Sigmoid colon (tissue), 7 donors: ENCODE measurements at places on chromosomes 13 and 19.
A peak's percentile ranks its signal among the peaks of the same experiment; 100 is the strongest.

DNA sequence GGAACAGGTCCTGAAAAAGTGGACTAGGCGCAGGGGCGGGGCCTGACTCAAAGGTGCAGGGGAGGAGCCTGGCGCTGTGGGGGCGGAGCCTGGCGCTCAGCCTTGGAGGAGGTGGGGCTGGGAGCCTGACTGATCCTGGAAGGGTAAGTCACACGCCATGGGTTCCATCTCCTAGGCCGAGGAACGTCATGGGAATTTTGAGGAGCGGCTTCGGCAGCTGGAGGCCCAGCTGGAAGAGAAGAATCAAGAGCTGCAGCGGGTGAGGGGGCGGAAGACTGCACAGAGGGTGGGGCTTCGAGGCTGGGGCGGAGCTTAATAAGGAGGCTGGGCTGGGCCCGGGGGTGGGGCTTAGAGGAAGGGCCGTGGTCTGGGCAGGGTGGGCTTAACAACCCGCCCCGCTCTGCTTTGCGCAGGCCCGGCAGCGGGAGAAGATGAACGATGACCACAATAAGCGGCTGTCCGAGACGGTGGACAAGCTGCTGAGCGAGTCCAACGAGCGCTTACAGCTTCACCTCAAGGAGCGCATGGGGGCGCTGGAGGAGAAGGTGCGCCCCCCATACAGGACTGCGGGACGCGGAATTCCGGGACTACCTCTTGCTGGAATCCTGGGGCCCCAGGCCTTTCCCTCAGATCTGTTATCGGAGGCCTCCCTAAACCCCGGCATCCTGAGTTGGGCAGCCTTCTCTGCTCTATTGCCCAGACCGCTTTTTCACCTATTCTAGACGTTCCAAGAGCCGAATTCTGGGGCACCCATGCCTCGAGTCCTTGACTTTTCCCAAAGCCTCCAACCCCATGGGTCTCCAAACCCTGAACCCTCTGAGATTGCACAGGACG lies 14.5 kb downstream of the PPFIA3 start:
- DNase-seq: peak; percentile 81
- peaks cover 18% of the 10 kb centered on the region for H3K27me3 ChIP-seq
- no peaks in the 10 kb centered on the region for H3K4me1 ChIP-seq
- H3K36me3 ChIP-seq: no peaks in the 10 kb centered on the region
- peak overlapping the region; percentile 48 for H3K27ac ChIP-seq

DNA sequence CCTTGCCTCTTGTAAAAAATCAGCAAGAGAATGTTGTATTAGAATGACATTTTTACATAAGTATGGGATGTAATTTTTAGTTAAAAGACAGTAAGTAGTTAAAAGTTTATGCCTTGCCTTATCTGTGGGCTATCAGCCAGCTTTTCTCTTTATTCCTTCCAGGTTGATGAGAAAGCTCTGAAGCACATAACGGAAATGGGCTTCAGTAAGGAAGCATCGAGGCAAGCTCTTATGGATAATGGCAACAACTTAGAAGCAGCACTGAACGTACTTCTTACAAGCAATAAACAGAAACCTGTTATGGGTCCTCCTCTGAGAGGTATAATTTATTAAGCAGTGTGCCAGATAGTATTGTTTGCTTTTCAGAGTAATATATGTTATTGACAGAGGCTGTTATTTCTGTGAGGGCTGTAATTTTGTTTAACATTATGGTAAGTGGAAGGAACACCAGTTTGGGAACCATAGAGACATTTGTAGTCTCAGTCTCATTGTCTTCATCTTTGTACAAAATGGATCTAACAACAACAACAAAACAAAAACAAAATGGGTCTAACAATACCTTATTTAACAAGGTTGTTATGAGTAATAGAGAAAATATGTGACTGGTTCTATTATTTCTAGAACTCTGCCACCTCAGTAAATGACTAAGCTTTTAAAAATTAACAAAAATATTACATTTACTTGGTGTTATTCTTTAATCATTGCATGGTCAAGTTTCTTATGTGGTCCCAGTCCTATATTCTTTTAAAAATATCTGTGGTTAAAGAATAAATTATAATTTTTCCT lies 112.8 kb downstream of the TDRD3 start:
- H3K27me3 ChIP-seq: no peaks in the 10 kb centered on the region
- H3K4me1 ChIP-seq: no peaks in the 10 kb centered on the region
- no peak overlapping the region for H3K27ac ChIP-seq

DNA sequence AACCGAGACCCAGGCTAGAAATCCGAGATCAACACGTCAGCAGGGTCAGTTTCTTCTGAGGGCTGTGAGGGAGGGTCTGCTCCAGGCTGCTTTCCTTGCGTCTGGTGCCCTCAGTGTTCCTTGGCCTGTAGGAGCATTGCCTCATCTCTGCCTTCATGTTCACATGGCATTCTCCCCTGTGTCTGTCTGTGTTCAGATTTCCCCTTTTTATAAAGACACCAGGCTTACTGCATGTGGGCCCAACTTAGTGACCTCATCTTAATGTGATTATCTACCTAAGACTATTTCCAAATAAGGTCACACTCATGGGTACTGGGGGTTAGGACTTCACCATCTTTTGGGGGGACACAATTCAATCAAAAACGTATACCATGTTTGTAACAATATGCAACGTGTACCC lies 57.2 kb upstream of the C1QTNF9 start:
- peaks cover 8% of the 10 kb centered on the region for H3K36me3 ChIP-seq
- H3K4me1 ChIP-seq: no peaks in the 10 kb centered on the region
- DNase-seq: no peak
- no peaks in the 10 kb centered on the region for H3K27me3 ChIP-seq
- H3K27ac ChIP-seq: no peak overlapping the region

GRCh38 chr19:29277102-29277501 lies 64.2 kb upstream of the UQCRFS1 start:
- peak; percentile 28 for DNase-seq
- no peak overlapping the region for H3K27ac ChIP-seq
- no peaks in the 10 kb centered on the region for H3K4me1 ChIP-seq

DNA sequence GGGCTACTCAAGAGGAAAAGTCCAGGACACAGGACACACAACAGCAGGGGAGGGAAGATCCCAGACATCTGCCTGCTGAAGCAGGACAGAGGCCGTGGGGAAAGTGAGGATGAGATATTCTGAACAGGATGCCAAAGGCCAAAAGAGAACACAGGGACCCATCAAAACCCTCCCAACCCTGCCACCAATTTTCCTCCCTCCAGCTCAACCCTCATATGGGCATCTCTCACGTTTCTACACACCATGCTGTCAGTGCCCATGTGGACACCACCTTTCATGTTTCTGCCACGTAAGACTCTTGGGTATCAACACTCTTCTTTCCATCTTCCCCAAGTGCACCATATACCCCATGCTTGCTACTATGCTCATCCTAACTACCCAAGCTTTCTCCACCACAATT lies 97.6 kb downstream of the RNASEH2B start:
- no peaks in the 10 kb centered on the region for H3K4me1 ChIP-seq
- DNase-seq: no peak
- H3K36me3 ChIP-seq: no peaks in the 10 kb centered on the region

DNA sequence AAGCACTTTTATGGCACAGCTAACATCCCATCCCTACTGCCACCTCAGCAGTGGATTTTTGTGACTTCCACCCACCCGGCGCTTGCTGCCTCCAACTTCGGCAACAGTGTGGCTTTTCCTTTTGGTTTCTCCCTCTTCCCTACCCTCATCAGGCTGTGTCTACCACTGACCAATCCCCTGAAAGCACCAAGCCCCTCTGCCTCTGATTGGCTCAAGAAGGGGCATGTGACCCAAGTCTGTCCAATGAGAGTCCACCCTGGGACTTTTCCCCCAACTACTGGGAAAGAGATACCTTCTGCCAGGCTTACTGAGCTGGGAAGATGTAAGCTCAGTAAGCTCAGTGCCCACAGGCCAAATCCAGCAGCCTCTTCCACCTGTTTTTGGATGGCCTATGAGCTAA lies 5.8 kb downstream of the SMIM7 start:
- H3K4me1 ChIP-seq: peaks cover 20% of the 10 kb centered on the region
- peaks cover 55% of the 10 kb centered on the region for H3K36me3 ChIP-seq
- H3K27me3 ChIP-seq: no peaks in the 10 kb centered on the region
- no peak overlapping the region for H3K4me3 ChIP-seq
- no peak overlapping the region for H3K27ac ChIP-seq

GRCh38 chr13:64206430-64207225 lies 2791.0 kb upstream of the PCDH20 start:
- H3K27ac ChIP-seq: no peak overlapping the region
- H3K36me3 ChIP-seq: no peaks in the 10 kb centered on the region
- no peak for DNase-seq

DNA sequence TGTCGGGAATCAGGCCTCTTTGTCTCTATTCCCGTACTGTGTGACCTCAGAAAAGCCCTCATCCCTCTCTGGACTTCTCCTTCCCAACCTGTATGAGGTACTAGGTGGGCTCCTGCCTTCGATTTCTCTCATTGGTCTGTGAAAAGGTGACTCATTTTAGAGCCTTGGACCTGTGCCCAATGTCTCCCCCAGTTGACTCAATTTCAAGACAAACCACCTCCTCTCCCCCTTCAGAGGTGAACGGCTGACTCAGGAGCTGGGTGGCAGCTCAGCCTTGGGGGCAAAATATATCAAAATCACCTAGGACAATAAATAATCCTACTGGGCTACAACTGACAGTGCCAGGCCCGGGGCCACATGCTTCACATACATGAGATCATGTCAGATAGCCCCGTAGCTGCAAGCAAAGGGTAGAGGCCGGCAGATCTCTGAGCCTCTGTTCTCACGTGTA lies 630 bp downstream of the COQ8B start:
- peaks cover 62% of the 10 kb centered on the region for H3K4me1 ChIP-seq
- peak overlapping the region; percentile 92 for H3K4me3 ChIP-seq
- H3K27ac ChIP-seq: peak overlapping the region; percentile 99
- no peak for DNase-seq
- H3K36me3 ChIP-seq: peaks cover 6% of the 10 kb centered on the region

DNA sequence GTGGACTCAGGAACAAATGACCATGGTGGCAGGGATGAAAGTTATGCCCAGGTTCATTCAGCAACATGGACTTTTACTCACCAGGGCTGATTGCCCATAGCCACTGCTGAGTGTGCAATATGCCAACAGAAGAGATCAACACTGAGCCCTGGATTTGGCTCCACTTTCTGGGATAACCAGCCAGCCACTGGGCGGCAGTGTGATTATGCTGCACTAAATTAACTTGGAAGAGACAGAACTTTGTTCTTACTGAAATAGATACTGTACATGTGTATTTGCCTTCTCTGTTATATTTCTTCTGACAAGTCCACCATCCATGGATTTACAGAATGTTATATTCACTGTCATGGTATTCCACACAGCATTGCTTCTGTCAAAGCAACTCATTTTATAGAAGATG lies 257.4 kb downstream of the TDRD3 start:
- no peaks in the 10 kb centered on the region for H3K4me1 ChIP-seq
- no peaks in the 10 kb centered on the region for H3K27me3 ChIP-seq
- H3K36me3 ChIP-seq: no peaks in the 10 kb centered on the region
- no peak overlapping the region for H3K4me3 ChIP-seq
- DNase-seq: no peak

DNA sequence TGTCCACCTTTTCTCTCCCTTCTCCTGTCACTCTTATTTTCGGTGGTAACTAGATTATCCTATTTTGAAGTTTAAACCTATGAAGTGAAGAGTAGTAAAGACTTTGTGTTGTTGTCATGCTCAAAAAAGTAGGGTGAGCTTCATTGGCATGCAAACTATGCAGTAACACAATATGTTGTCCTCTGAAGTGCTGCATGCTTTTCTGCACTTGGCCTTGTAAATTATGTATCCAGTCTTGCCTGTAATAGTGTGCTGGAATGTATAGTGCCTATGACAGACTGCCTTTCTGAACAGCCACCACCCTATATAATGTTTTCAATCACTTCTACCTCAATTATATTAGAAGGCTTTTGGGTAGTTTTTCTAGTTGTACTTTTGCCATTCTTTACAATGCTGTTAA lies 1198.2 kb upstream of the PCDH20 start:
- no peak overlapping the region for H3K27ac ChIP-seq
- no peak for DNase-seq
- no peak overlapping the region for H3K4me3 ChIP-seq
- no peaks in the 10 kb centered on the region for H3K4me1 ChIP-seq
- no peaks in the 10 kb centered on the region for H3K36me3 ChIP-seq
